Activated naive CD8-positive, alpha-beta T cell treated with anti-CD3 and anti-CD28 coated beads, Interleukin-2, amount 10 ng/mL, durations not matched to agents 7 days and 5 days (primary cell): ENCODE measurements at places on chromosomes 1 and 21.

DNA sequence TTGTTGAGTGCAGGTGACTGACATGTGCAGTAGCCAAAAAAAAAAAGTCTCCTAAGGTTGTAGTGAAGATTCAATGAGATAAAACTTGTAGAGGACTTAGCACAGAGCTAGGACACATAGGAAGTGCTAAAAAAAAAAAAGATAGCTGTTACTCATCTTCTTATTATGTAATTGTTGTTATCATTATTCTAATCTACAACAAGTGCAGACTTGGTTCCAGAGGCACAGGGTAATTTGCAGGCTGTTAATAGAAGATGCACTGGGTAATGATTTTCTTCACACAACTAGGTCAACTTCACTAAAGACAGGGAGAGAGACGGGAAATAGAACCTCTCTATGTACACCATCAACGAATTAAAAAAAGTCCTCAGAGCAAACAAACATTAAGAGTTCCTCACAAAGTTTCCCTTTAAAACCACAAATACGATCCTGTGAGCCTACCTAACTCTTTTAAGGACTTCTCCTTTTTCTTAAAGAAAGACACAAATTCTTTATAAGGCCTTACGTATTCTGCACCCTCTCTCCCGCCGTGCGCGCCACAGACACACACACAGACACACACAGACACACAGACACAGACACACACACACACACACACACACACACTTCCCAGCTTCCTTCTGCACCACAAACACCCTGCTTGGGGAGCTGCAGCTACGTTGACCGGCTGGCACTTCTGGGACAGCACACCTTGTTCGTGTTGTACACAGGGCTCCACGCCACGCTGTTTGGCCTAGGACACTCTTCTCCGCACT lies 49.8 kb upstream of the GADD45A start:
- DNase-seq: no peak

GRCh38 chr1:100313382-100313781 lies 38.9 kb upstream of the CDC14A start:
- DNase-seq: no peak

- no peak for DNase-seq
Observed at GRCh38 chr1:203663294-203663693, 36.7 kb downstream of the ATP2B4 start.

DNA sequence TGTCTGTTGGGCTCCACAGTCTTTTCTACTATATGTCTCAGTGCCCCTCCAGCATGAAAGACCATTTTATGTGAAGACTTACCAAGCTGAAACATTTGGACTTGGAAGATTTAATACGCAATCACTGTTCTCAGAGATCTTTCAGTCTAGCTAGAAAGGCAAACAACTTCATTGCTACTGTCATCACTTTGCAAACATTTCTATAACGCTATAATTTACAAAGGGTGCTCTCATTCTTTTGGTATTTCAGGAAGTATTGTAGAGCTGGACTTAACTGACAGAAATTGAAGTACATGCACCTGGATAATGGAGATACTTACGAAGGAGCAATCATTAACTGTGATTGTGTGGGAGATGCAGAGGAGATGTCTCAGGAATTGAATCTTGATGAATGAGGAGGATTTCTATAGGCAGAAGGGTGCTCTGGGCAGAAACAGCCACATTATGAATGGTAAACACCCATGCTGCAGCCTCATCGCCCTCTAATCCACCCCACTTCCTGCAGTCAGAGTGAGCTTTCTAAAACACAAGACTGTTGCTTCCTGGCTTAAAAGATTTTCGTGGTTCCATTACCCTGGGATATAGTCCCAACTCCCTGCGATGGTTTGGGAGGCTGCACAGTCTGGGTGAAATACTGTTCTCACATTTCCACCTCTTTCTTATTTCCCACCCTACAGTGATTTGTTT lies 75.1 kb upstream of the GNG12 start:
- no peak for DNase-seq

DNA sequence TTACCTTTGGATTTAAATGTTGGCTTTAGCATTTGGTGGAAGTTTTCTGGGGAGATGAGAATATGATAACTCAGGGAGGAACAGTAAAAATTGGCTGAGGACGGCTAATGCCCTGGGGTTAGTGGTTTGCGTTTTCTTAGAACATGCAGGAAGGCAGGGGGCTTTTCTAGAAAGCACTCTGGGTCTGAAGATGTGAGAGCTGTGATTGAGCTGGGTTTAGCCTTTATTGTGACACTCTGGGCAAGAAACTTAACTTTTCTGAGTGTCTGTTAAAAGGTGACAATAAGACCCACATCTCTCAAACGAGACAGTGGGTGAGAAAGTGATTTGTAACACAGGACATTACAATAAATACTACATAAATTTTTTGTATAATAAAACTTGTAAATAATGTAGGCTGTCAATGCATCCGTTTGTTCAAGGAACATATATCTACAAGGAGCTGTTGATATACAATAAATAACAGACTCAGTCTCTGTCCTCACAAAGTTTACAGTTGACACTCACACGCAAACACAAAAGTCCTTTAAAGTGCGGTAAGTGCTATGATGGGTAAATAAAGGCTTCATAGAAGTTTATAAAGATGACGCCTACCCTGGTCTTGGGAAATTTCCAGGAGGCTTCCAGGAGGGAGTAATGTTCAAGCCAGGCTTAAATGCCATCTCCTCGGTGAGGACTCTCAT lies 49.5 kb upstream of the MRPS6 start:
- no peak for DNase-seq

- DNase-seq: no peak
Observed at GRCh38 chr1:245110406-245110805, 44.4 kb upstream of the KIF26B start.

DNA sequence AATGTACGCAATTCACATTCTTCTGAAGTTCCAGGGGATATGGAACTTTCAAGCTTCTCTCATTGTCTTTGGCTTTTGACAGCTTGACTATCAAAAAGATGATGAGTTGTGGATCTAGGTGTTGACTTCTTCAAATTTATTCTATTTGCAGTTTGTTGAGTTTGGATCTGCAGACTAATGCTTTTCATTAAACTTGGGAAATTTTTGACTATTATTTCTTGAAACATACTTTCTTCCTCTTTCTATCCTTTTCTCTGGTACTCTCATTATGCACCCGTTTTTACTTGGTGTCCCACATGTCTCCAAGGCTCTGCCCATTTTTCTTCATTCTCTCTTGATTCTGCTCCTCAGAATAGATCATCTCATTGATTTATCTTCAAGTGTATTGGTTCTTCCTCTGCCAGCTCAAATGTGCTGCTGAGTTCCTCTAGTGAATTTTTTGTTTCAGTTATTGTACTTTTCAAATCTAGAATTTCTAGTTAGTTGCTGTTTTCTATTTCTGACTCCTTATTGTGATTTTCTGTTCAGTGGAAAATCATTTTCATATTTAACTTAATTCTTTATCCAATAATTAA lies 49.4 kb downstream of the CYP2J2 start:
- no peak for DNase-seq

GRCh38 chr1:95034506-95034905 lies 38.2 kb downstream of the ALG14 start:
- no peak for DNase-seq
